ENCODE measurements at places on chromosomes 4 and X.

GRCh38 chr4:171814545-171814944 is 1.3 kb downstream of the GALNTL6 start:
- DNase-seq, result no peak

DNA sequence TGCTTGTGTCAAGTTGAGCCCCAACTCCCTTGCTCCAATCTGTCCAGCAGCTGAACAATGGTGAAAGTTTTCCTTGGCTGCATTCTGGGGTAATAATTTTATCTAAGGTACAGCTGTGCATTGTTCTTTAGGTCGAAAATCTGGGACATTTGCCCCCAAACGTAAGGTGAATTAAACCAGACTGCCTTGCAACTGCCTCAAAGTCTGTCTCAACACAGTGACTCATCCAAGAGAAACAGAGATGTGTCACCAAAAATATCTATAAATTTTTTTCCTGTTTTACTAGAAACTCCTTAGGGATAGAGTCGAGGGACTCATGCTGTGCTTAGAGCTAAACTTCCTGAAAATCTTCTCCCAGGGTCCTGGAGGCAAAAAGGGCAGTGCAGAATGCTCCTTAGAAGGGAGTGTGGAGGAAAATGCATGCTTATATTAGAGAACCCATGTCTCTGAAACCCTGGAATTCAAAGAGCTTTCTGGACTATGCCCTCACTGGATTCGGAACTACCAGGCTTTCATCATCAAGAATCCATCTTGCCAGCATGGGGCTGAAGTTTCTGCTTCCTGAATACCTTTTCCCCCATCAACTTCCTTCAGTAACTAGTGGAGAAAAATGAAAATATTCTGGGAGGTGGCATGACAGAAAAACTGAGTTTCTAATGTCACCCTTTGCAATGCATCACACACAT is 115.7 kb downstream of the PALLD start:
- no peak for DNase-seq

DNA sequence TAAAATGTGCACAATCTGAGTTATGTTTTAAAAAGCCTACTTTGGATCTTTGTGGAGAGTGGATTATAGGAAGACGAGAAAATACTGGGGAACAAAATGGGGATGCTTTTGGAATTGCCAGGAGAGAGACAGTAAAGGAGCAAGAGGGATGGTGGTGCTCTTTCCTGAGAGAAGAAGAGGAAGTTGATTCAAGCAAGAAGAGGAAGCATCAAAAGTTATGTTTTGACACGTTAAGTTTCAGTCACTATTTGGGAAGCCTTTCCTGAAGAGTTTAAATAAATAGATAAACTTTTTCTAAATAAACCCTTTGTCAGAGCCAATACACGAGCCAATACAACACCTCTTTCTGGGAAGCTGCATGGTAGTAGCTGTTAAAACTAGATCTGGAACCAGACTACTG is 394.1 kb downstream of the GALNTL6 start:
- DNase-seq, result no peak

DNA sequence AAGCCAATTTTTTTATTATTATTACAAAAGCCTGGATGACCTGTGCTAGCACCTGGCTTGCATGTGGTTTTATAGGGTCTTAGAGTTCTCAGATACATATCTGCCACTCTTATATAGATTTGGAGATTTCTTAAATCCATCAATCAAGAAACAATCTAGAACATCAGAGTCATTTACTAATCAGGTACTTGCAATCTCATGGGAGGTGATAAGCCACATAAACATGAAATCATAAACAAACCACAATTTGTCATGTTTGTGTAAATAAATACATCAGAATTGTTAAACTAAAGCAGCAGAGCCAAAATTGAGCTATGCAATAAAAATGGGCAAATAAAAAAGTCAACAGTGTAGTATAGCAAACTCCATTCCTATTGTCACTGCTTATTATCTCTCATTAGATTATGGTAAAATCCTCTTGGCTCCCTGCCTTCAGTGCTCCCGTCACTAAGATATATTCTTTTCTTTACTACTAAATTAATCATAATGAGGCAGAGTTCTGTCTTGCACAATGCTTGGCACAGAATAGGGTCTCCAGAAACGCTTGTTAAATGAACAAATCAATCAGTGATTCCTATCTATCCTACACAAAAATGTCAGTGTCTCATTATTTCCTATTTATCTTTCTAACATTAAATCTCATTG is 108.7 kb upstream of the TTC29 start:
- DNase-seq, result no peak

DNA sequence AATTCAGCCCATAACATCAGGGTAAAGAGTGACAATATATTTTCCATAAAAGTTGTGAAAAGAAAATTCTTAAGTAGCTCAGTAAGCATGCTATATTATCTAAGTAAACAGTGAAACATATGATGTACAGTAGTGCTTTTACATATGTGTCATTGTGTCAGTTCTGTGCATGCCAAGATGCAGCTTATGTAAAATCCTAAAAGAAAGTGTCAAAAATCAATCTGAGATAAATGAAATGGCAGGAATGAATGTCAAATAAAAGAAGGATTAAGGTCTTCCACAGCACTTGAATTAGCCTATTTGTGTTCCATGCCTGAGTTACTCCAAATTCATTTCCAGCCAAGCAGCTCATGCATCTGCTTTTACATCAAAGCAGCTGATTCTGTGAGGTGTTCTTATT is 452.7 kb upstream of the HS3ST1 start:
- no peak for DNase-seq

GRCh38 chrX:40323977-40324376 is 226.2 kb upstream of the BCOR start:
- DNase-seq, result no peak

DNA sequence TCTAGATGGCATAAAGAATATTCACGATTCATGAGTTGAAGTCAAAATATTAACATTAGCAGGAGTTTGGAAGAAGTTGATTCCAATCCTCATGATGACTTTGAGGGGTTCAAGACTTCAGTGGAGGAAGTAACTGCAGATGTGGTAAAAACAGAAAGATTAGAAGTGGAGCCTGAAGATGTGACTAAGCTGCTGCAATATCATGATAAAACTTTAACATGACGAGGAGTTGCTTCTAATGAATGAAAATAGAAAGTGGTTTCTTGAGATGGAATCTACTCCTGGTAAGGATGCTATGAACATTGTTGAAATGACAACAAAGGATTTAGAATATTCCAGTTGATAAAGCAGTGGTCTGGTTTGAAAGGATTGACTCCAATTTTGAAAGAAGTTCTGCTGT is 70.1 kb upstream of the TMLHE start:
- no peak for DNase-seq

- no peak for DNase-seq
Observed at GRCh38 chr4:26069218-26069617, 155.2 kb downstream of the SMIM20 start.

- no peak for DNase-seq
Observed at GRCh38 chrX:53287493-53288138, 6.2 kb upstream of the IQSEC2 start.

DNA sequence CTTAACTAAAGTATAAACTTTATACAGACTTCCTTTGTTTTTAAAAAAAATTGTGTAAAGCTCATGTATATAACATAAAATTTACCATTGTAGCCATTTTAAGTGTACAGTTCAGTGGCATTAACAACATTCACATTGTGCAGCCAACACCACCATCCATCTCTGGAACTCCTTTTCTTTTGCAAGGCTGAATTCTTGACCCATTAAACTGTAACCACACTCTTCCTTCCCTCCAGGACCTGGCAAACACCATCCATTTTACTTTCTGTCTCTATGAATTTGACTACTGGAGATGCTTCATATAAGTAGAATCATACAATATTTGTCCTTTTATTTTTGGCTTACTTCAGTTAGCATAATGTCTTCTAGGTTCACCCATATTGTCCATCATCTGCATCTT is 104.7 kb downstream of the RASL11B start:
- DNase-seq, result no peak

DNA sequence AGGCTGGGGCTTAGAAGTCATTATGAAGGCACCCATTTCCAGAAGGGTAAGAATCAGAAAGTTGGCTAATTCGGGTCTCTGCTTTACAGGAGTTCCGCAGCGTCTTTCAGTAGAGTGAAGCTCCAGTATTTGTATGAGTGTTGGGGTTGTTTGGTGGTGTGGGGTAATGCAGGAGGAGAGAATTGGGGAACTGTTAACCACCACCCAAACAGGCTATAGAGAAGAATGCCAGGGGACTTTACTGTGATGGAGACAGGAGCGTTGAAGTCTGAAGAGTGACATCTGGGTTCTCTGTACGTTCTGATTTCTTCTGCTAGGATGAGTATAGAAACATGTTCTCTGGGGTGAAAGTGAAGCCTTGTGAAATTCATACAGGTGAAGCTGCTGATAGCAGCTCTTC is 96.3 kb downstream of the TBL1X start:
- DNase-seq, result no peak

GRCh38 chr4:61817071-61817470 is 616.9 kb downstream of the ADGRL3 start:
- DNase-seq, result no peak

- no peak for DNase-seq
Observed at GRCh38 chr4:85391071-85391470, 83.9 kb upstream of the ARHGAP24 start.

DNA sequence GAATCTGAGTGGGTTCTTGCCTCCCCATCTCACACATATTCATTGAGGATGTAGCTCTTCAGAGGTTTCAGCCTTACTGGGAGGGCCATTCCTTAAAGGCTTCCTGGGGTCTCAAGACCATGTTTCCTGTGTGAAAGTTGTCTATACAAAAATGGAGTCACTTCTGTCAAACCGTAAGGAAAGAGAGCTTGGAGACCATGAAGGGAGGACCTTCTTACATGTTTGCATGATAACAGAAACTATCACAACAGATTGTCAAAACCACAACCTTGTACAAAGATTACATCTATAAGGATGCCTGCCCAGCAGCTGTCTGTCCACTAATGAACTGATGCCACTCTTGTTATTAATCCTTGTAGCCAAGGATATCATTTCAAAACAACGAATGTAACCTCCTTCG is 139.3 kb downstream of the PDE5A start:
- no peak for DNase-seq

GRCh38 chrX:96556886-96557285 is 127.8 kb upstream of the DIAPH2 start:
- DNase-seq, result no peak

DNA sequence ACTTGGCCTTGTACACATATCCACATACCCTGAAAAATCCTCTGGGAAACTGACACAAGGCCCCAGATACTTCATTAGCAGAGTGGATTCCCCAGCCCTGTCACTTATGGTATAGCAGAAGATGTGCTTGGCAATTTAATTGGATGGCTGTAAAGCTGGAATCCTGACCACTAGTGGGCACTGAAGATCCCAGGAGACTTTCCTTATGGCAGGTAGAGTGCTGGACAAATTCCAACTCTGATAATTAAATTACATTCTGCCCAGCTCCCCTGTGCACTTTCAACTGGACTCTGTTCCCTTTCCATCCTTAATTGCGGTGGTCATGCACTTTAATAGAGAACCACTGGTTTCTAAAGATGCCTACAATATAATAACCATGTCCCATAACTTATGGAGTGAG is 119.8 kb downstream of the DCK start:
- no peak for DNase-seq

DNA sequence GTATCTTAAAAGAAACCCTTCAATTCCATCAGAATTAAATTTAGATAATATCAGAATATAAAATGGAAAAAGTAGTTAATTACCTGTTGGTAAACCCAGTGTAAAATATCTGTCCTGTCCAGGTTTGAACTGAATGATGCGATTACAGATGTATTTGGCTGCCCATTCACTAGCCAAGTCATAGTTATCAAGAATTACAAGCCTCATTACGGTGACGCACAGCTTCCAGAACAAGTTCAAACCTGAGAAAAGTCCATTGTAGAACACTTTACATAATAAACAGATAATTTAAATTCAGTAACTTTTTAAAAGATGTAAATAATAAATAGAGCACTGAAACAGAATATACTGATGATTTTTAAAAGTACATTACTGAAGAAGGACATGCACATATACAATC is 4.4 kb downstream of the GNPDA2 start:
- DNase-seq, result no peak

DNA sequence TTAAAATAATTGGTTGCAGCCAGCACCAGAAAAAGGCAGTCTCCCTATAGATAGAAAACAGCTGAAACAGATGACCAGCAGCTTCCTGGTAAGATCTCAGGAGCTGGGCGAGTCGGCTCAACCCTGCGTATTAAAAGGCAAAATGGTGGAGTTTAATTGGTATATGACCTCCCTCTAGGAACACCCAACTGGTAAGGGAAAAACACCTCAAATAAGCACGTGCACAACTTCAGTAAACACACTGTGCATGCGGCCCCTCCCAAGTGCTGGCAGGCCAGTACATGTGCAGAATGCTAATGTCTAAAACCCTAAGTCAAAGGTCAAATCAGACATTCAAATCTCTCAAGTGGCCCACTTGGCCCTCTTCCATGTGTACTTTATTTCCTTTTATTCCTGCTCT is 103.2 kb upstream of the PDE5A start:
- DNase-seq, result no peak

GRCh38 chr4:168659741-168660465 is 163.1 kb downstream of the PALLD start:
- DNase-seq, result no peak

- no peak for DNase-seq
Observed at GRCh38 chrX:131577413-131577812, 33.5 kb downstream of the OR13H1 start.

DNA sequence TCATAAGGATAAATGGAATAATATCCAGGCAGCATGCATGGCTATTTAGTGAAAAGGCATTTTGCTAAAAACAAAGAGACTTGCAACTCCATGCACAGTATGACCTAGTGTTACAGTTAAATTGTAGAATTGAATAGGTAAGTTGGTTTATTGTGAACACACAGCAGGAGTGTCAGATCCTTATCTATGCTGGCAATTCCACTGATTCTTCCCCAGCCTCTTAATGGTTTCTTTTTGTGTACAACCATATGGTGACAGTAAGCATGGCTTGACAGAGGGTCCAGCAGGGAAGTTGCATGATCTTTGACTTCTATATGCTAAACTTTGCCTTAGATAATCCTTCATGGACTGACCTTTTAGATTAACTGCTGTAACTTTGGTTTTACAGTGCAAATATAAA is 936.6 kb upstream of the EPHA5 start:
- DNase-seq, result no peak

GRCh38 chr4:149465955-149466354 is 349.7 kb downstream of the IQCM start:
- no peak for DNase-seq

- no peak for DNase-seq
Observed at GRCh38 chr4:113160548-113160947, 111.1 kb downstream of the ANK2 start.

DNA sequence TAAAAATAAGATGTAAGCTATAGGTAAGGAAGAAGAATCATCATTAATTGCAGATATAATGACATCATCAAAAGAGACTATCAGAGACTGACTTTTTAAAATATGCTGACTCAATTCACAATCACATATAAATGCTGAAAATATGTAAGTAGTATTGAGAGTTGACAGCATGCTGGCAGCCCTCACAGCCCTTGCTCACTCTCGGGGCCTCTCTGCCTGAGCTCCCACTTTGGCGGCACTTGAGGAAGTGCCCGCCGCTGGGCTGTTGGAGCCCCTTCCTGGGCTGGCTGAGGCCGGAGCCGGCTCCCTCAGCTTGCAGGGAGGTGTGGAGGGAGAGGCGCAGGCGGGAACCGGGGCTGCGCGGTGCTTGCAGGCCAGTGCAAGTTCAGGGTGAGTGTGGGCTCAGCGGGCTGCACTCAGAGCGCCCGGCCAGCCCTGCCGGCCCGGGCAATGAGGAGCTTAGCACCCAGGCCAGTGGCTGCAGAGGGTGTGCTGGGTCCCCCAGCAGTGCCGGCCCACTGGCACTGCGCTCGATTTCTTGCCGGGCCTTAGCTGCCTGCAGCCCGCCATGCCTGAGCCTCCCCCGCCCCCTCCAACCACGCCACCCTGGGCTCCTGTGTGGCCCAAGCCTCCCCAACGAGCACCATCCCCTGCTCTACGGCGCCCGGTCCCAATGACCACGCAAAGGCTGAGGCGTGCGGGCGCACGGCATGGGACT is 68.9 kb downstream of the RAB28 start:
- no peak for DNase-seq
